ENCODE measurements at places on chromosomes 13 and 19.

- no peak for DNase-seq
Observed at GRCh38 chr19:15540435-15540834, 32.1 kb downstream of the CYP4F22 start.

DNA sequence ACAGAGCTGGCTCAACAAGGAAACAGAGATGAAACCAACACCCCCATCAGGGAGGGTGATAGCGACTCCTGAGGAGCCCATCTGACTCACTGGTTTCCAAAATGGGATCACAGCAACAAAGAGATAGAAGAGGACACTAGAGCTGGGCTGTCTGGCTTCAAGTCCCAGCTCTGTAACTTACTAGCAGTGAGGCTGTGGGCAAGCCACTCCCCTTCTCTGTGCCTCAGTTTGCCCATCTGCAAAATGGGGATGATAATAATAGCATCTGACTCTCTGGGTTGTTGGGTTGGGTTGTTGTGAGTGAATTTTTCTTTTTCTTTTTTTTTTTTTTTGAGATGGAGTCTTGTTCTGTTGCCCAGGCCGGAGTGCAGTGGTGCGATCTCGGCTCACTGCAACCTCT, 14.3 kb downstream of the IGSF23 start:
- DNase-seq: no peak

- no peak for DNase-seq
Observed at GRCh38 chr19:48986211-48986610, 6.9 kb downstream of the GYS1 start.

DNA sequence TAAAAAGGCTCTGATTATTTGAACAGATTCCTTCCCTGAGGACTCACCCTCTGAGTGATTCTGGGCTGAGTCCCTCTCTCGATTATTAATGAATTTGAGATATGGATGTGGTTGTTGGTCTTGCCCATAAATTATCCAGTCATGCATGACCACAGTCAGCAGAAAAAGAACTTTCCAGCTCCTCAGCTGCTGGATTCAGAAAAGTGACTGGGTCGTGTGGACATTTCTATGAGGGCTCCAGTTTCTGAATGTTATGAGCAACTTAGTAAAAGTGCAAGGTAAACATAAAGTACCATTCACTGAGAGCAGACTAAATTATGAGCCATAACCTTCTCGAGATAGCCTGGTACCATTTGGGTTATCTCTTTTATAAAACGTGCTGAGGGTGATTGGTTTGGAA, 100.1 kb upstream of the CLDN10 start:
- DNase-seq: no peak

GRCh38 chr13:107347641-107348369, 779.9 kb upstream of the ARGLU1 start:
- DNase-seq: no peak
